GM04503 (cell line): ENCODE measurements at places on chromosomes 16 and 17.

GRCh38 chr17:61384692-61385576 is 14.7 kb upstream of the TBX2 start:
- no peak for DNase-seq

GRCh38 chr17:80791758-80792284 is 199.8 kb upstream of the CHMP6 start:
- DNase-seq, result peak; percentile 90

DNA sequence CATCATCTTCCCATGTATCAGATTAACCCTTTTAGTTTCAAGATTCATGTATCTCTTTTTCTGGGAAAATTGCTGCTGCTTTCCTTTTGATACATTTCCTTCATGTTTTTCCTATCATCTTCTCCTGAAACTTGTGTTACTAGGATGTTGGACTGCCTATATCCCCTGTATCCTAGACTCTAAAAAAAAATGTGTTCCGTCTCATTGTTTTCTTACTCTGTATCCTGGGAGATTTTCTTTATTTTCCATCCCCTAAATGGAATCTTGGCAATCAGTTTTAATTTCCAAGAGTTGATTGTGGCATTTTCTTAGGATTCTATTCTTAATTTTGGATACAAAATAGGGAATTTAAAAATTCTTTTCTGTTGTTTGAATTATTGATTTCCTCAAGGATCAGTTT is 36.8 kb downstream of the MAP2K4 start:
- DNase-seq, result no peak

- DNase-seq, result no peak
Measured at GRCh38 chr16:7839568-7839967, 506.9 kb downstream of the RBFOX1 start.

GRCh38 chr17:50221864-50222545 is 20.6 kb upstream of the COL1A1 start:
- no peak for DNase-seq

DNA sequence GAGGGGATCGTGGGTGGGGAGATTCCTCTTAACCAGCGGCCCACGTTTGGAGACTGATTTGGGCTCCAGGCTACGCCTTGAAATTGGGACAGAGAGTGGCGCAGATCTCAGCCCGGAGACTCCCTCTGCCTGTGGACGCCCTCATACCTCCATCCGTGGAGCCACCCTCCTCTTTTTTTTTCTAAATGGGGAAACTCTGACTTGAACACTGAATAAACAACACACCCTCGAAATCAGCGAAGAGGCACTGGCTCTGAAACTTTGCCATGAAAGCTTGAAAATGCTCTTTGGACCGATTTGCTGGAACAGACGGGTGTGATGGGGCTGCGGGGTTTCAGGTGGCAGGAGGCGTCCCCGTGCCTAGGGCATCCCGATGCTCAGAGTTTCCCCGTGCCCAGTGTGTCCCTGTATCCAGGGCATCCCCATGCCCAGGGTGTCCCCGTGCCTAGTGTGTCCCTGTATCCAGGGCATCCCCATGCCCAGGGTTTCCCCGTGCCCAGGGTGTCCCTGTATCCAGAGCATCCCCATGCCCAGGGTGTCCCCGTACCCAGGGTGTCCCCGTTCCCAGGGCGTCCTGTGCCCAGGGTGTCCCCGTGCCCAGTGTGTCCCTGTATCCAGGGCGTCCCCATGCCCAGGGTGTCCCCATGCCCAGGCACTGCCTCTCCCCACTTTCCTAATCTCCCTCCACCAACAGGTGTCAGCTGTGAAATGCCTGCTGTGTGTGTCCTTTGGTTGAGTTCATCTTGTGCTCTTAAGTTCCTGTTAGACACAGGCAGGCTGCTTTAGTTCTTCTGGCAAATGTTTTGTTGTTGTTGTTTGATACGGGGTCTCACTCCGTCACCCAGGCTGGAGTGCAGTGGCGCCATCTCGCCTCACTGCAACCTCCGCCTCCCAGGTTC is 187.0 kb downstream of the SEC14L1 start:
- DNase-seq, result no peak

DNA sequence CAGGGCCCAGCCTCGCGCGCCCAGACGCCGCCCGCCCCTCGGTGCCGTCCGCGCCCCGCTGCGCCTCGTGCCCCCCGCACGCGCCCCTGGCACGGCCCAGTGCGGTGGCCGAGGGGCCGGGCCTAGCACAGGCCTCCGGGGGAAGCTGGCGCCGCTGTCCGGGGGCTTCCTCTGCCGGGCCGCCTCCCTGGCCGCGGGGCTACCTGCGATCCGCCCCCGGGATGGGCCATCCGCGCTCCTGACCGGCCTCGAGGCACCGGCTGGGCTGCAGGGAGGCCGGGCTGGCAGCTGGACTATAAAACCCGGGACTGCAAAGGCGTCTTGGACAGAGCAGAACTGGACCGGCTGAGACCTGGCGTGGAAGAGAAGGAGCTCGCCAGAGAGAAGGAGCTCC is 783 bp downstream of the BHLHA9 start:
- DNase-seq, result no peak
